ENCODE measurements at places on chromosomes 1 and 21.
A peak's percentile ranks its signal among the peaks of the same experiment; 100 is the strongest.

DNA sequence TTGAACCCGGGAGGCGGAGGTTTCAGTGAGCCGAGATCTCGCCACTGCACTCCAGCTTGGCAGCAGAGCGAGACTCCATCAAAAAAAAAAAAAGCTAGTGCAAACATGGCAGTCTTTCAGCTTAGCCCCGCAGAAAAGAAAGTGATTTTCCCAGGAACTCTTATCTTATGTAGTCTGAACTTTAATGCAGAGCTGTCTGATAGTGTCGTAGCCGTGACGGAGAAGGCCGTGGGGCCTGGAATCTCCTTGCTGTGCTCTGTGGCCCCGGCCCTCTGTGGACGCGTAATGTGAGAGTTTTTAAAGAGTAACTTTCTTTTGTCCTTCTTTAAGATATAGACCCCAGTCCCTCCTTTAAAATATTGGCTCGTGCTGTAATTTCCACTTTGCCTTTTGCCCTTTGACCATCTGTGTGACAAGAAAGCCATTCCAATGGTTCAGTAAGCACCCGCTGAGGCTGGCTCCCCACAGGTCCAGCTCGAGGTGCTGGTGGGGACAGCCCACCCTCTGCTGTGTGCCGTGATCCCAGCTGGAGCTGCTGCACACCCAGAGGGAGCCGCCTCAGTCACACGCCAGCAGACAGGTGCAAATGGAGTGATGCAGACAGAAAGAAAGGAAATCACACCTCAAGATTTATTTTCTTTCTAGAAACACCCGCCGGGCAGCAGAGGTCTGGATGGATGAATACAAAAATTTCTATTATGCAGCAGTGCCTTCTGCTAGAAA, 164.0 kb downstream of the PGBD5 start:
- no peak for DNase-seq

GRCh38 chr21:29382030-29382654, 83.4 kb downstream of the BACH1 start:
- DNase-seq: no peak

- DNase-seq: no peak
Observed at GRCh38 chr1:28756846-28757245, 20.1 kb downstream of the YTHDF2 start.

DNA sequence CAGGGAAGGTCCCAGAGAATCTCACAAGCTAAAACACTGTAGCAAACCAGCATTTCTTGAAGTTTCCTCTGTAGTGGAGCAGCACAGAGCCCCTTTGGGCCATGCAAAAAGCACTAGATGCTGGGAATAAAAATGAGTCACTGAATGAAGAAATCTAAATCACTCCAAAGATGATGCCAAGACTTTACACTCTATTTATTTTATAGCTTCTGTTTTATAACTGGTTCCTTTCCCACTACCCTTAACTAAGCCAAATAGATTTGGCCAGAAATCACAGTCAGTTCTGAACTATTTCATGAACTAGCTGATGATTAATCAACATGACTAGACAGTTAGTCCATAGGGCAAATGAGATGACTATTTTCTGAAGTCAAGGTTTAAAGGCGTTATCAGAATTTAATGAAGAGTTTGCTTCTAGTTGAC, 89.5 kb downstream of the SCMH1 start:
- DNase-seq: no peak

DNA sequence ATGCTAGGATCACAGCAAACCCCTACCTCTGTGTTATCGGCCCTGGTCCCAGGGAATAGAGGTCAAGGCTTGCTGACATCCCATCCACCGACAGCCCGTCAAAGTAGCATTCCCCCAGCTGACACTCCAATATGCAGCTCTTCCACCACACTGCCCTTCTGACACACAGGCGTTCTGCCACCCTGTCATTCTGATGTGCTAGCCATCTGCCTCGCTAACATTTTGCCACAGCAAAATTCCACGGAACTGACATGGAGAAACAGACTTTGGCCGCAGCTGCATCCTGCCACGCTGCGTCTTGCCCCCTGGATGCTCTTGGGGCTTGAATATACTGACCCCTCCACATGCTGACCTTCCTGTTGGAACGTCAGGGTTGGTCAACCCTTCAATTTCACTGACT, 163.2 kb upstream of the CSF3R start:
- DNase-seq: no peak

DNA sequence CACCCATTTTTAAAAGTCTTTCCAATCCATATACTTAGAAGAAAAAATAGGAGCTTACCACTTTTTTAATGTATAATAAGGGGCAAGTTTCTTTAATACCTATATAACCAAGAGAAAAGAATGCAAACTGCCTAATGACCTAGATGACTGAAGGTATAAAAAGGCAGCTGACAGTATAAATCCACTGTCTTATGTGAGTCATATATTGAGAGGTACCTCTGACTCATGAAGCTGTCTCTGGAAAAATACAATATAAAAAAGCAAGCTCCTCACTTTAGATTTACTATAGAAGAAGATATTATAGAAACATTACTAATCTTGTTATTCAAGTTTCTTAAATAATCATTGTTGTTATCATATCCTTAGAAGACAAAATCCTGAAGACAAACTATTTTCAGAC, 144.2 kb downstream of the VAV3 start:
- DNase-seq: no peak

GRCh38 chr21:46196733-46197132, 12.5 kb upstream of the SPATC1L start:
- no peak for DNase-seq

GRCh38 chr21:14245711-14246110, 29.8 kb downstream of the RBM11 start:
- no peak for DNase-seq

- no peak for DNase-seq
Observed at GRCh38 chr1:177710696-177711620, 258.9 kb downstream of the SEC16B start.

DNA sequence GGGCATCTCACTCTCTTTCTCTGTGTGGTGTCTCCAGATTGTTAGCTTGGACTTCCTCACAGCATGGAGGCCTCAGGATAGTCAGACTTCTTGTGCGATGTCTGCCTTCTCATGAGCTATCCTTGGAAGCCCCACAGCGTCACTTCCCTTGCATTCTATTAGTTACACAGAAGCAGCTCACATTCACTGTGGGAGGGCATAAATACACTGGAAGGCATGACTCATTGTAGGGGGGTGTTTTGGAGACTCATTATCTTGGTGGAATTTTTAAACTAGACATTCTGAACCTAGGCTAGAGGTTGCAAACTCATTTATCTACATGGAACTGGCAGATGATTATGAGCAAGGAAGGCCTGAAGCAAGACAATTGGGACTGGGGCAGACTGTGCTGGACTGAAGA, 21.4 kb upstream of the FASLG start:
- DNase-seq: no peak

DNA sequence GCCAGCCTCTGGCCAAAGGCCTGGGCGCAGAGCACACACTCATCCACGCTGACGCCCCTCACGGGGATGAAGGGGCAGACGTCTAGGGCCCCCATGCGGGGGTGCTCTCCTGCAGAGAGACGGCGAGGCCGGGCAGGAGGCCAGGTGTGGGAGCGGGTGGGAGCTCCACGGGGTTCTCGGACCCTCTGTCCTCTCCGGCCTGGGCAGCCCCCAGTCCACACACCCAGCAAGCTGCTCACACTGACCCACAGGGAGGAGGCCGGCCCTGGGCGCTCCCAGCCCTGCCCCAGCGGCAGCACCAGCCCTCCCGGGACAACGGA, 2.5 kb downstream of the FTCD start:
- no peak for DNase-seq

- peak; percentile 71 for DNase-seq
Observed at GRCh38 chr1:226939438-226940028, 561 bp upstream of the COQ8A start.

- DNase-seq: no peak
Observed at GRCh38 chr1:47578721-47579419, 141.0 kb downstream of the FOXD2 start.

GRCh38 chr1:46131712-46132528, 509 bp downstream of the PIK3R3 start:
- peak; percentile 64 for DNase-seq

DNA sequence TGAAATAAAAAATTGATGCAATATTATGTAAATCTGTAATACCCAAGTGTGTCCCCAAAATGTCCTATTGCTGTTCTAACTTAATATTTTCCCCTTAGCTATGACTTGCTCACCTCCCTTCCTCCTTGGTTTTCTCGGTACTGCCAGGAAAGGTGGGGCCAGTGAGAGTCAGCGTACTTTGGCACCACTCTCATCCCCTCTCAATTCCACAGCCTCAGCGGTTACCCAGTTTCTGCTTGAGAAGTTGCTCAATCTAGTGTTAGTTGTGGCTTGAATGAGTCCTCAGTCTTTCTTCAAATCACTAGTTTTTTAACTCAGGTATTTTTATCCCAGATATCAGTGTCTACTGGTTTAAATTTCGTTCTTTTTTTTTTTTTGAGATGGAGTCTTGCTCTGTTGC, 32.3 kb downstream of the BCAS2 start:
- DNase-seq: no peak

DNA sequence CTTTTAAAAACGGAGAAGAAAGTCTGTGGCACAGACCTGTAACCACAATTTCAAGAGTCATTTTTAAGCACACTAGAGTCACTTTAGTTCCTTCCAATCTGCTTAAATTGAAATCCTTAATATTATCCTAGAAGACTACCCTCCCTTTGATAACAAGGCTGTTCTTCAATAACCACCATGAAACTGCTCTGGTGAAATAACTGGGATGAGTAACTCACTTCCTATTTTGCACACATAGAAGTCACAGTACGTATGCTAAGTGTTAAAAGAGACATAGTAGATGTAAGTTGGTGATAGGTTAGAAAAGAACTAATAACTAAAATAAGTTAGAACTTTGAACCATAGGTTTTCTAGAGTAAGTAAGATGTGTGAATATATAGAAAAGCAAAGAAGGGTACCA, 107.8 kb downstream of the NME7 start:
- no peak for DNase-seq

GRCh38 chr21:34936883-34937563, 112.1 kb downstream of the RUNX1 start:
- DNase-seq: peak; percentile 3

DNA sequence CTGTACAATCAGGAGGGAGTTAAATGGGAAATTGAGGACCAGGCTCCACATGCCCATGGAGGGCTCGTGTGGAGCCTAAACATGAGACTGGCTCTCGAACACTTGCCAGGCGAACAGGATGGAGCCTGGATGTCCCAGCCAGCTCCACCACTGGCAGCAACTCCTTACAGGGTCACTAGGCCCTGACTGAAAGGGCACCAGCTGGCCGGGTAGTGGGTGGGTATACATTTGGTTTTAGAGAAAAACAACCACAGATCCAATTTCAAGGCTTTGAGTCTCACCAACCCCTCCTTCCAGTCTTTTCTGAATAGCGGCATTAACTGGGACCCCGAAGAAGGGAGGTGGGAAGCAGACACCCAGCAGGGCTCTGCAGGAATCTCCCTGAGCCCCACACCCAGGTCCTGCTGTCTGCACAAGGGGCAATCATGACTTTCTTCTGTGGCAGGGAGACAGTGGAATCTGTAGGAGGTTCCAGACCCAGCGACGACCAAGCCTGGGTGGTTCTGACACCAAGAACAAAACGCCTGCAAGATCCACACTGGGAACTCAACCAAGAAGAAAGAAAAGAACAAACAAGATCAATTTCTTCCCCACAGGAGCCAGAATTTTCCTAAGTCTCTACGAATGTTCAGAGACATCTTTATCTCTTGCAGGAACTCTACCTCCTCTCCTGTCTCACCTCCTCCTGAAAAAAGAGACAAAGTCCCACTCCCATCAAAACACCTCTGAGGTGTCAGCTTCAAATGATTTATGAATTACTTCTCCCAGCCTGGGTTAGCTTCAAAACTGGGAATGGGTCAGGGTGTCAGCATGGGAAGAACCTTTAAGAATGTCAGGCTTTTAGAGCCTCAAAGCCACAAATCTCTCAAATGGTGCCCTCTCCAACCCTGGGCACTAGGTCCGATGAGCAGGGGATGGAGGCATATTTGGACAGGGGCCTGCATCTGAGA, 26.5 kb upstream of the SRP9 start:
- no peak for DNase-seq

DNA sequence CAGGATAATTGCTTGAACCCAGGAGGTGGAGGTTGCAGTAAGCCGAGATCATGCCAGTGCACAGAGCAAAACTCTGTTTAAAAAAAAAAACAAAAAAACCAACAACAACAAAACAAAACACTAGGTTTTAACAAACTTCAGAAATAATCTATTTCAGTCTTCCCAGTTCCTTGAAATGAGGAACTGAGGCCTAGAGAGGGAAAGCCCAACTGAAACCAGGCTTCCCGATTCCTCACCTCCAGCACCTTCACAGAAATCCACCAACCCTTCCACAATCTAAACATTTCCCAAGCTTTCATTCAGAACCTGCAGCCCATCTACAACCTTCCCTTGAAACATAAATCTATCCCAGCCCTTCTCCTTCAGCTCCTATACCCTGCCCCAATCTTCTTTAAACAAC, 612 bp upstream of the CD52 start:
- no peak for DNase-seq

DNA sequence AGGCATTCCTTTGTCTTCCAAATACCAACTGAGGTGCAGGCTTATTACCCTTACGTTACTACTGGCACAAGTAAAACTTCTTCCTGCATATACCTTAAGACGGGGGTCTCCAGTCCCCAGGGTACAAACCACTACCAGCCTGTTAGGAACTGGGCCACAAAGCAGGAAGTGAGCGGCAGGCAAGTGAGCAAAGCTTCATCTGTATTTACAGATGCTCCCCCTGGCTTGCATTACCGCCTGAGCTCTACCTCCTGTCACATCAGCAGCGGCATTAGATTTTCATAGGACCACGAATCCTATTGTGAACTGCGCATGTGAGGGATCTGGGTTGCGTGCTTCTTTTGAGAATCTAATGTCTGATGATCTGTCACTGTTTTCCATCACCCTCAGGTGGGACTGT, 113.1 kb downstream of the SLC45A1 start:
- DNase-seq: no peak

GRCh38 chr1:33350611-33351280, 29.8 kb upstream of the A3GALT2 start:
- no peak for DNase-seq

DNA sequence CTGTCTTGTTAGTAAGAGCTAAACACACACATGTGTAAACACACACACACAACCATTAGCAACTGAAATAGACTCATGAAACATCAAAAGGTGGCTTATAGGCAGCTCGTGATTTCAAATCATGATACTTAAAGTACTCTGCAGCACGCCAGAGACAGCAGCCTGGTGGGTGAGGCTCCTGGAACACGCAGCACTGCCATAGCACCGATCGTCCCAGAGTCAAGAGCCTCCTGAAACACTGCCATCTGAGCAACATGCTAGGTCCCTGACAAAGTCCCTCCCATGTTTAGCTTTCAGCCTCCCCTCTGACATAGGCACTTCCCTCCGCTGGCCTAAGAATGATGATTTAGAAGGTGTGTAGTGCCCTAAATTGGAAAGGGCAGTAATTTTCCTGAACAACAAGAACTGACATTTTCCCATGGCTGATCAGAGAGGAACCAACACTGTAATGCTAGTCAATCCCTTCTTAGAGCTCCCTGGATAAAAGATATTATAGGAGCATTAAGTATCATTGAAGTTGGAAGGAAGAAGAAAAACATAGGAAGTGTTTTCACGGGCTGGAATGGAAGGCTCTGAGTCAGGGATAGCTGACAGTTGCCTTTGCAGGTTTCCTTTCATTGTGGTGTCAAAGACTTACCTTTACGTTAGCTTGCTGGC, 14.1 kb upstream of the DPT start:
- no peak for DNase-seq

- DNase-seq: no peak
Observed at GRCh38 chr1:222521299-222522104, 26.4 kb downstream of the HHIPL2 start.

Measured in NCI-H774 (cell line).